ENCODE measurements at places on chromosomes 7 and 10. TPM values are rescaled to one million over a fixed set of nuclear protein-coding genes. Genes with fewer than 3 reads are reported as not detected.
A peak's percentile ranks its signal among the peaks of the same experiment; 100 is the strongest.

AKR1C1 gene
- total RNA-seq, result 5.7 TPM

PWWP2B gene
- total RNA-seq, result 14.2 TPM

ANKRD61 gene
- 0.80 TPM for total RNA-seq

MRLN gene
- not detected for total RNA-seq

CYP26C1 gene
- total RNA-seq, result 0.37 TPM

TAF3 gene
- total RNA-seq, result 11.8 TPM

GRCh38 chr10:57638411-57638810 is 629.3 kb downstream of the IPMK start:
- no peaks in the 10 kb centered on the region for H3K36me3 ChIP-seq
- no peak for DNase-seq
- H3K4me3 ChIP-seq, result no peak overlapping the region
- H3K27me3 ChIP-seq, result no peaks in the 10 kb centered on the region

- no peak overlapping the region for H3K4me3 ChIP-seq
- H3K4me1 ChIP-seq, result no peaks in the 10 kb centered on the region
- H3K36me3 ChIP-seq, result no peaks in the 10 kb centered on the region
- no peaks in the 10 kb centered on the region for H3K27me3 ChIP-seq
Observed at GRCh38 chr7:75771224-75771623, 787 bp downstream of the CCL26 start.

DNA sequence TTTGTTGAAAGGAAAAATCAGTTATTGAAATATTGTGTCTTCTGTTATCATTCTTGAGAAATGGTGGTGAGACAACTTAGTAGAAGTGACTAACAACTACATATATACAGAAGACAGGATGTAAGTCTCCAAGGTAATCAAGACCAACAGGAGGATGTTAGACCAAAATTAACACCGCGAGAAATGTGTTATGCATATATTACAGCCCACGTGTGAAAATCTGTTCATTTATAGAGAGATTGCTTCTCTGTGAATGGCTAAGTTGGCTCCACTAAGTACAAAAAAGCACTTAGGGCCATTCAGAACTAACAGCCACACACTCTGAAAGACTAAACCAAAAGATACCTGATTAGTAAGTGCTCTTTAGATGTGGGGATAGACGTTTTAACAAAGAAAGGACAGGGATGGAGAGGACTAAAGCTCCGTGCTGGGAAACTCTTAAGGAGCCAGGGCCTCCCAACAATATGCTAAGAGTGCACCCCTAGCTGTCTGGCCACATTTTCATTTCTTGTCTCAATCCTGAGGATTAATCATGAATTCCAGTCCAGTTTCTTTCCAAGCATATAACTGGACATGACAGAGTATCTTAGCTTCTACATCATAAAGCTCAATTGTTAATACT is 26.5 kb downstream of the HDAC9 start:
- H3K36me3 ChIP-seq, result no peaks in the 10 kb centered on the region
- no peak overlapping the region for H3K4me3 ChIP-seq
- no peak overlapping the region for H3K27ac ChIP-seq
- H3K27me3 ChIP-seq, result no peaks in the 10 kb centered on the region

DNA sequence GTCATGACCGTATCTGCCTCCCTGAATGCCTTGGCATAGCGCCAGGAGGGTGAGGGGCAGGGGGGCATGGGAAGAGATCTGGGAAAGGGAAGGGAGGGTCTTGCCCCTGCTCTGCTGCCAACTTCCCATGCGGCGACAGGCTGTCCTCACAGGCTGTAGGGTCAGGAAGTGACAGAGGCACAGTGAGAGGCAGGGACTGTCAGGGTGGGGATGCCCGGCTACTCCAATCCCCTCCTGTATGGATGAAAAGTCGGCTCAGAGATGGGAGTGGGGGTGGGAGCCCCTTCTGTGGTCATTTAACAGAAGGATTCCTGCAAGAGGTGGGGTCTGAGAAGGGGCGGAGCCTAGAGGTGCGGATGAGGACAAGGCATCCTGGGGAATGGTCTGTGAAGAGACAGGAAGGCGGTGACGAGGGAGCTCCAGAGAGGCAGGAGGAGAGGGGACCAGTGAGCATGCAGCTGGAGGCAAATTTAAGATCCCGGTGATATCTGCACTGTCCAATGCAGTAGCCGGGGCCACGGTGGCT is 20.8 kb upstream of the UNC5B start:
- H3K27ac ChIP-seq, result no peak overlapping the region
- no peaks in the 10 kb centered on the region for H3K27me3 ChIP-seq
- no peak overlapping the region for H3K4me3 ChIP-seq
- DNase-seq, result no peak
- peaks cover 3% of the 10 kb centered on the region for H3K4me1 ChIP-seq

DNA sequence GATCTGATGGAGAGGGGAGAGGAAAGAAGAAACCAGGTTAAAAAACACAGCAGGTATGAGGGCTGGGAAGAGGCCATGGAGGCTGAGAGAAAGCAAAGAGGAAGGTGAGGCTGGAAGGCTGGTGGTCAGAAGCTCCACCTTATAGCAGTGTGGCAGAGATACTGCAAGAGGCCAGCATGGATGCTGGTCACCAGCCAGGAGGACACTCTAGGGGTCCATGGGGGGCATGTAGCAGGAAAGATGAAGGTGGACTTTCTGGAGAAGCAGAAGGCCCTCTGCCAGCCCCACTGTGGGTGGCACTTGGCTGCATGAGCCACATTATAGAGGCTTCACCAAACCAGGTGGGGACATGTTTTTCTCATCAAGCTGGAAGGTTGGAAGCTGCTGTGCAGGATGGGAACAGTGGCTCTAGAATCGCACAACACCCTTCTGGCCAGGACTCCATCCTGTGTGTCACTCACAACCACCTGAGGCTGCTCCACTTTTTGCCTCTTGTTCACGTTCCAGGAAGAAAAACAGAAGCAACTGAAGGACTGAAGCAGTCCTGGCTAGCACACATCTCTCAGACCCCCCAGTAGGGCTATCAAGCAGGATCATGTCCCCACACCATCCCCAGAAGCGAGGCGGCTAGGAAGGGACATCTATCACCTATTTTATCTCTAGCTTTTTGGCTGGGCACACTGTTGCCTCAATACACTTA is 587.5 kb upstream of the MGMT start:
- H3K4me3 ChIP-seq, result no peak overlapping the region
- no peaks in the 10 kb centered on the region for H3K4me1 ChIP-seq
- no peaks in the 10 kb centered on the region for H3K36me3 ChIP-seq
- H3K27me3 ChIP-seq, result peaks cover 7% of the 10 kb centered on the region
- peak overlapping the region; percentile 4 for H3K27ac ChIP-seq

GRCh38 chr10:66378117-66378876 is 547.5 kb upstream of the LRRTM3 start:
- H3K4me1 ChIP-seq, result no peaks in the 10 kb centered on the region
- H3K27me3 ChIP-seq, result no peaks in the 10 kb centered on the region
- H3K27ac ChIP-seq, result no peak overlapping the region
- no peak for DNase-seq
- no peak overlapping the region for H3K4me3 ChIP-seq
- H3K36me3 ChIP-seq, result peaks cover 6% of the 10 kb centered on the region

GRCh38 chr10:118145256-118145655 is 98.5 kb upstream of the RAB11FIP2 start:
- H3K36me3 ChIP-seq, result no peaks in the 10 kb centered on the region
- no peak overlapping the region for H3K4me3 ChIP-seq
- peak overlapping the region; percentile 78 for H3K27ac ChIP-seq
- peaks cover 8% of the 10 kb centered on the region for H3K4me1 ChIP-seq
- no peaks in the 10 kb centered on the region for H3K27me3 ChIP-seq
- no peak for DNase-seq

GRCh38 chr10:48514255-48514654 is 90.6 kb downstream of the ARHGAP22 start:
- no peak overlapping the region for H3K4me3 ChIP-seq
- peaks cover 39% of the 10 kb centered on the region for H3K4me1 ChIP-seq
- peaks cover 17% of the 10 kb centered on the region for H3K36me3 ChIP-seq
- no peak overlapping the region for H3K27ac ChIP-seq
- H3K27me3 ChIP-seq, result no peaks in the 10 kb centered on the region
- no peak for DNase-seq

DNA sequence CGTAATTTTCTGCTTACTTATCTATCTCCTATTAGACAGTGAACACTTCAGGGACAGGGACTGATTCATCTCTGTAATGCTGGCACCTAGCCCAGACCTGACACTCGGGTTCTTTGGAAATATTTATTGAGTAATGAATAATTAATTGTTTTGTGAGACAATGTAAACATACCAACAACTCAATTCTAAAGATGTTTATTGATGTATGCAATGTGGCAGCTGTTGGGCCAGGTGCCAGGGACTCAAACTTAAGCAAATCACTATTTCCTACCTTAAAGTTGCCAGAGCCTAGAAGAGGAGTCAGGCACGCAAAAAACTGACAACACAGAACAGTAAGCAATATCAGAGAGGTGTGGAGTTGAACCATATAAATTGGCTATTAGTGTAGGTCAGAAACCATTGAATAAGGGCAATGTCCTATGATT is 63.6 kb upstream of the BMPER start:
- H3K4me3 ChIP-seq, result no peak overlapping the region
- H3K36me3 ChIP-seq, result no peaks in the 10 kb centered on the region
- no peaks in the 10 kb centered on the region for H3K27me3 ChIP-seq
- H3K27ac ChIP-seq, result no peak overlapping the region
- no peaks in the 10 kb centered on the region for H3K4me1 ChIP-seq
- DNase-seq, result no peak

- H3K27me3 ChIP-seq, result no peaks in the 10 kb centered on the region
- no peaks in the 10 kb centered on the region for H3K4me1 ChIP-seq
- no peak overlapping the region for H3K27ac ChIP-seq
- no peak for DNase-seq
Observed at GRCh38 chr10:125840955-125841354, 17.6 kb downstream of the BCCIP start.

DNA sequence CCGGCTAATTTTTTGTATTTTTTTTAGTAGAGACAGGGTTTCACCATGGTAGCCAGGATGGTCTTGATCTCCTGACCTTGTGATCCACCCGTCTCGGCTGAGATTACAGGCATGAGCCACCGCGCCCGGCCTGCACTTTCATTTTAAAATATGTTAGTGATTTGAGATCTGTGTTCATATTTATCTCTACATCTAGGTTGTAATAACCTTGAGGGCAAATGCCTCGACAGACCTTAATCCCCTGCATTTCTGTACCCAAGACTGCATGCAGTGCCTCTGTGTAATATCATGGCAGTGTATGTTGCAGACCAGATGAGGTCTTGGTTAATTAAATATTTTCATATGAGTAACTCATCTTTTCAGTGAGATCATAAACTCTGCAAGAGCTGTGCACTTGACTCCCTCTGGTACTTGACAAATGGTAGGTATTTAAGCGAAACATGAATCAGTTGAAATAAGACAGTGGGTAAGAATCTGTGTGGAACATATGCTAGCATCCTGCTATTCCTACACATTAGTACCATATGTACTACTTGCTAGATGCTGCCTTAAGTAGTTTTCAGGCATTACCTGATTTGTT is 673.9 kb upstream of the ANKRD30A start:
- H3K27me3 ChIP-seq, result no peaks in the 10 kb centered on the region
- H3K4me1 ChIP-seq, result peaks cover 20% of the 10 kb centered on the region
- DNase-seq, result no peak
- H3K4me3 ChIP-seq, result no peak overlapping the region
- no peaks in the 10 kb centered on the region for H3K36me3 ChIP-seq
- no peak overlapping the region for H3K27ac ChIP-seq

GRCh38 chr10:51288511-51288910 is 214.2 kb downstream of the PRKG1 start:
- no peak for DNase-seq
- no peak overlapping the region for H3K27ac ChIP-seq
- H3K4me3 ChIP-seq, result no peak overlapping the region
- no peaks in the 10 kb centered on the region for H3K4me1 ChIP-seq
- H3K27me3 ChIP-seq, result no peaks in the 10 kb centered on the region

DNA sequence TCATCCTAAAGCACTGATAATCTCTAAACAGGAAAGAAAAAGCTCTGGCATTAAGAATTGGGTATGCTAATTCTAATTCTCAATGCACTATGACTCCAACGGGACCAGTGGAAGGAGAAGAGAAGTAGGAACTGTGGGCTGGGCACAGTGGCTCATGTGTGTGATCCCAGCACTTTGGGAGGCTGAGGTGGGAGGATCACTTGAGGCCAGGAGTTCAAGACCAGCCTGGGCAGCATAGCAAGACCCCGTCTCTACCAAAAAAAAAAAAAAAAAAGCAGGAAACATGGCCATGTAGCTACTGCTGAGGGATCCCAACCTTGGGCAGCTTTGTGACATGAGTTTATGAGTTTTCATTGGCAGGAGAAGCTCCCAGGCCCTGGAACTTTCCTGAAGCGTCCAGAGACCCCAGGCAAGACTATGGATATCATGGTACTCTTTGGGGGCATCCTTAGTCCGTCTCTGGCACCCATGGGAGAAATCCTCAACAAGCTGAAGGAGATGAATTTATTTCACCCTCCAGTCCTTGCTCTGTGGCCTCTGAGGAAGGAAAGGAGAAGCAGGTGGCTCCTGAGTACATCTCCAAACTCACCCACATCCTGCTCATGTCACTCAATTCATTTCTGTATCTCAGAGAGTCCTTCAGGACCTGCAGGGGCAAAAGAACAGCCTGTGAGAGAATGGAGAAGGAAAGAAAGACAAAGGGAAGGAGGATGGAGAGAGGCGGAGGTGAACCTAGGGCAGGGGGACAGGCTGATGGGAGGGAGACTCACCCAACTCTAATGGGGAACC is 99.5 kb downstream of the SPDYE5 start:
- peaks cover 11% of the 10 kb centered on the region for H3K4me1 ChIP-seq
- no peak overlapping the region for H3K27ac ChIP-seq
- no peak for DNase-seq
- no peaks in the 10 kb centered on the region for H3K27me3 ChIP-seq
- H3K4me3 ChIP-seq, result no peak overlapping the region
- peaks cover 19% of the 10 kb centered on the region for H3K36me3 ChIP-seq

DNA sequence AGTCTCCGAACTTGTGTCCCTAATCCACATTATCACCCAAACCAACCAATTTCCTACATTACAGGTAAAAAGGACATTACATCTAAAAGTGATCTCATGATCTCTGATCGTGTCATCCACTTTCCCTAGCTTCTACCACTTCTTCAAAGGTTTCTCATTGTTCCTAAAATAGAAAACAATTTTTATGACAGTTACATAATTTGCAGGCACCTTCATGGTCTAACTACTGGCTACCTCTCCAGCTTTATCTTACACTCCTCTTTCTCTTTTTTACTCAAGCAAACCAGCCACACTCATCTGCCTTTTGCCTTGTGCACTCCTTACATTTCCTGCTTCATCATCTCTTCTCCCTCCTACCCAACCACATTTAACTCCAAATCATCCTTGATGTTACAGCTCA is 886.7 kb upstream of the SORCS1 start:
- H3K27me3 ChIP-seq, result no peaks in the 10 kb centered on the region
- no peak for DNase-seq

DNA sequence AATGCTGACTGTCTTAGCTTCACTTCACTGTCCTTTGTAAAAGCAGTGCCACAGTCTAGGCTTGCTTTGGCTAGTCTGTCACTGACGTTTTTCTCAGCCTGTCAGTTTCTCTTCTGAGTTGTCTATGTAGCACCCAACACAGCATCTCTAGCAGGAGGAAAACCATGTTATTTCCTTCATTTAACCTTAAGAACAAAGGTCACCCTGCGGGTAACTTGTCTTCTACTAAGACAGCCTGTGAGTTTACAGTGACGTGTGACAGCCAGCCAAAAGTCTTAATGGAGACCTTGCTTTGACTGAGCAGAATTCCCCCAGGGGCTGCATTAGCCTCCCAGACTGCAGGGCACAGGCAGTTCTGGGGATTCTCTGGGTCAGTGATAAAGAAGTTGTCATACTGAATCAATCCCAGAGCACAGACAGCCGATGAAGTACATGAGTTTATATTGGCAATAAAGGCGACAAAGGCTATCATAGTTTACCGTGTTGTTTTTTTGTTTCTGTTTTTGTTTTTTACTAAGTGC is 296.0 kb upstream of the KIAA1217 start:
- H3K27ac ChIP-seq, result no peak overlapping the region
- no peaks in the 10 kb centered on the region for H3K36me3 ChIP-seq
- H3K4me3 ChIP-seq, result no peak overlapping the region
- H3K27me3 ChIP-seq, result peaks cover 7% of the 10 kb centered on the region
- no peak for DNase-seq

All from neural crest cell (in vitro differentiated cells).